Activated CD8-positive, alpha-beta T cell treated with anti-CD3 and anti-CD28 coated beads for 36 hours (primary cell): ENCODE measurements at places on chromosomes 2 and 18. TPM values are rescaled to one million over a fixed set of nuclear protein-coding genes. Genes with fewer than 3 reads are reported as not detected.

- DNase-seq = no peak
These were observed 303.4 kb downstream of the ALK start for GRCh38 chr2:29618024-29618423.

- DNase-seq = no peak
These were observed 38.4 kb upstream of the ACKR3 start for GRCh38 chr2:236531195-236531594.

GRCh38 chr18:3451989-3452749 is 2.2 kb downstream of the TGIF1 start:
- peak; percentile 52 for DNase-seq

DNA sequence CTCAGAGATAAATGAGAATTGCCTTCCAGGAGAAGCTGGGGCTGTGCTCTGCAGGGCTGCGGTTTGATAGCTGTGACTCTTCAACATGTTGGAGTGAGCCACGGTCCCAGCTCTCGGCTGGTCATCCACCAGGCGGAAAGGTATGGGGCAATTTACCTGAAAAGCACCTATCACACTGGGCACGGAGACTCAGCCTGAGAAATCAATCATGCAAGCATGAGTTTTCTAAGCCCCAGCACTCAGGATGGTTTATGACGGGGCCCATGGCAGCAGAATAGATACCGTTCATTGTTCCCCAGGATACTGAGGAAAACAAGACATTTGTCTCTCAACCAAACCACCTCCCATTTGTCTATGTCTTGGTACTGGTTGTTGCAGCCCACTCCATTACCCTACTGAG is 83.9 kb downstream of the LOXHD1 start:
- DNase-seq = no peak

DNA sequence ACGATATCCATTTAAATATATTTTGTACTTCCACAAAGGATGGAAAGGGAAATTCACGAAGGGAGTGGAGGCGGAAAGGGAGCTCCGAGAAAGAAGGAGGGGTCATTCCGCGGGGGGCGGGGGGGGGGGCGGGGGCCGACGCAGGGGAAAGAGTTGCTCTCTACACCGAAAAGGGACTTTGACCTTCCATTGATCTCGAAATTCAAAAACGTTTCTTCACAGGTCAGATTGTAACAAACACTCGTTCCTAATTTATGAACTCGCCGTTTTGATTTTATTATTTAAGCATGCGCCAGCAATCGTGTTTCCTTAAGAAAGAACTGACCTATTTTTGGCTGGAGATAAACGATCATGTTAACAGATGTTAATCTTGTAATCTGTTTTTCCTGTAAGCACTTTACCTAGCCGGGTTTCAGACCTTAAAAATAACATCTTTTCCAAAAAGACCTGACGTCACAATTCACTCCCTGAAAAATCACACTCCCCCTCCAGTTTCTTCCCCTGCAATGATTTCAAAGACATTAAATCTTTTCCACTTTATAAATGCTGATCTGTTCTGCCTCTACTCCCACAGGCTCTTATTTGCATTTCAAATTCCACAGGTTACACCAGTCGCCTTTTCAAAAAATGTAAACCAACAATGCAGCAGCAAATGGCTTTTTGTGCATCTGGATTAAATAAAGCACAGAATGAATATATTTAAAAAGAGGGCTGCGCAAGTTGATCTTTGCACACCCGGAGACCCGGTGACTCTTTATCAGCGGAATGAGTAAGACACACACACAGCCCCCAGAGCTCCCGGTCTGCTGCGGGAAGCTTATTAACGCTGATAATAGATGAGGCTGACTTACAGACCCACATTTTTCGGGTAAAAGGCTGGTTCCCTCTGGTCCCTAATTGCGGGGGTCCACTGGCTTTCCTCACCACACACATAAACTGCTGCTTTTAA is 1.6 kb downstream of the ZNF516 start:
- peak; percentile 53 for DNase-seq

- no peak for DNase-seq
These were observed 234.7 kb downstream of the ATAD2B start for GRCh38 chr2:23692263-23692662.

DNA sequence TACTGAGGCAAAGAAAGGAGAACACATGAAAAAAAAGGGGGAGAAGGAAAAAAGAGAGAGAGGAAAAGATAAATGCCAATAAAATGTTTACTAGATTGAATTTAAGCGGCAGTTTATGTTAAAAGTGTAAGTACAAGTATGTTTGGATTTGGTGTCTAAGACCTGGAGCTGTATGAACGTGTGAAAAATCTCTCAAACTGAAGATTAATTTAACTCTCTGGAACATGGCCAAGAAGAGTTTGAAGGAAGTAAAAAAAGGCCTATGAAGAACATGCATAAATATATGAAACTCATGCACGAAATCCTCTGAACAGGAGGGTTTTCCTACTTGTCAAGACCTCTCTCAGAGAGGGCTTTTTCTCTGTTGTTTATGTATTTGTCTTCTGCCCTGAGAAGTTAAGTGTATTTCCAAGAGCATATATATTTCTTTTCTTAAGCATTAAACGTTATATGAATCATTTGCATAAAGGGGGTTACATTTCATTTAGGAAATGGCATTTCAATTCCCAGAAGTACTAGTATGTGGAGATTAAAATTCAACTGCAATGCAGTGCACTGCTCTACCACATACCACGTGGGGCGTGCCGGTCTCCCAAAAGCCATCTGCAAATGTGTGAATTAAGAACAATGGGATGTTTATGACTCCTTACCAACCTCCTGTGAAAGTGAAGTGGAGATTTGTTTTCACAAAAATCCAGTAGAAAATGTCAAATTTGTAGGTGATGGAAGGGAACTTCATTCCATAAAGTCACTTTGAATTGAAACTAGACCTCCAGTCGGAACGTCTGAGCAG is 281.1 kb upstream of the TRIB2 start:
- no peak for DNase-seq

- DNase-seq = no peak
These were observed 44.8 kb upstream of the BCL11A start for GRCh38 chr2:60598271-60598670.

DNA sequence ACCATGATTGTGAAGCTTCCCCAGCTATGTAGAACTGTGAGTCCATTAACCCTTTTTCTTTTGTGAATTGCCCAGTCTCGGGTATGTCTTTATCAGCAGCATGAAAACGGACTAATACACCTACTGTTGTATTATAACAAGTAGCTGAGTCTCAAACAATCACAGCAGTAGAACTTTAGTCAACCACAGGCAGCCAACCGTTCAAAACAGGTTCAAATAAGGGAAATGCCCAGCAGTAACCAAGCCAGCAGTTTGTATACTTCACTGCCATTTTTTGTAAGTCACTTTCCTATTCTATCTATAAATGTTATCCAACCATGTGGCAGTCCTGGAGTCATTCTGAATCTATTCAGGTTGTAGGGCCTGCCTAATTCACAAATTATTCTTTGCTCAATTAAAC is 1560.6 kb upstream of the SLC39A10 start:
- DNase-seq = no peak

- DNase-seq = no peak
These were observed 87.9 kb downstream of the INHBB start for GRCh38 chr2:120433816-120434290.

DNA sequence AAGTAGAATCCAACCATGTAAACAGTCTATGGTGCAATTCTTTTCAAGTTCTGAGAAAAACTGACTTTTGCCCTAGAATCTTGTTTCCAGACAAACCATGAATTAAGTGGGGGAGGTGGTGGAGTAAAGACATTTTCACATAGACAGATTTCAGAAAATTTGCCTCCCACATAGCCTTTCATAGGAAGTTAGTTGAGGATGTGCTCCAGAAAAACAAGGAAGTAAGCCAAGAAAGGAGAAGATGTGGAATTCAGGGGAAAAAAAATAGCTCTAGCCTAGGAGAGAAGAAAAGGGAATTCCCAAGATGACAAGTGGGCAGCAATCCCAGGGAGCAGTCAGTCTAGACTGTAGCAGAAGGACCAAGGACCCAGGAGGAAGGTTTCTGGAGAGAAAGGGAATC is 17.4 kb downstream of the RUFY4 start:
- no peak for DNase-seq

GRCh38 chr18:8003878-8004675 is 437.0 kb downstream of the PTPRM start:
- no peak for DNase-seq

DNA sequence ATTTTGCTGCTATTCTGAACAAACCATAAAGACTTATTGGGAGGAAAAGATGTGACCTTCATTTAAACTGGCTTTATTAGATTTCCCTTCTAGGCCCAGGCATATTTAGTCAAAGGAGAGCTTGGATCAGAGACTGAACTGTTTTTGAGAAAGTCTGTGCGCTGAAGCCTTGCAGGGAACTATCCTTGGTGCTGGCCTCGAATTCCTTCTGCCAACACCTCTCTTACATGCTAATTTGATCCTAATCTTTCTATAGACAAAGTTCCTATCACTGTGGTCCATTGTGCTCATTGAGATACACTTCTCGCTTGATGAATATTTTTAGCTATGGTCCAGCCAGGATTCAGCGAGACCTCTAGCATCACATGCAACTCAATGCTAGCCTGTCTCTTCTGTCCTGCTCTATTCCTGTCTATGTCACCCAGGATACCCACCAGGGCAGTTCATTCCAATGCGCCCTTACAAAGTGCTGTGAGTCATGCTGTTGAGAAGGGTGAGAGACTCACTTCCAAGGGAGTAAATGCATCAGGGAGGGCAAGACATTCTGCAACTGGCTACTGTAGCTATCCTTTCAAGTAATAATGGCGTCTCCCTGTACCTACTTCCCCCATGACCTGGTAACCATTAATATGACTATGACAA is 356.7 kb upstream of the LYPD1 start:
- no peak for DNase-seq

DNA sequence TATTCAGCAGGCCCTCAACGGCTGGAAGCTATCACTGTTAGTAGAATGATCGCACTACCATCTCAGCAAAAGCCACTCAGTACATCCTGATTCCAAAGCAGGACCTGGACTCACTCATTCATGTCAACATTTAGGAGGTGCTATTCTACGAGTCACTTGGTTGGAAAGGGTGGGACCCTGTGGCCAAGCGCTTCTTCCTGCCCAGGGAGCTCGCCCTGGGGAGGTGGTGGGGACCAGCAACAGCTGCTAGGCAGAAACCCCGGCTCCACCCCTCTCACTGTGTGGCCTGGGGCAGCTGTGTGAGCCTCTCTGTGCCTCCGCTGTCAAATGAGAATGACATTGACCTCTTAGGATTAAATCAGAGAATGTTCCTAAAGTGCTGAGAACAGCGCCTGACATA is 231.4 kb downstream of the EIPR1 start:
- DNase-seq = no peak

DNA sequence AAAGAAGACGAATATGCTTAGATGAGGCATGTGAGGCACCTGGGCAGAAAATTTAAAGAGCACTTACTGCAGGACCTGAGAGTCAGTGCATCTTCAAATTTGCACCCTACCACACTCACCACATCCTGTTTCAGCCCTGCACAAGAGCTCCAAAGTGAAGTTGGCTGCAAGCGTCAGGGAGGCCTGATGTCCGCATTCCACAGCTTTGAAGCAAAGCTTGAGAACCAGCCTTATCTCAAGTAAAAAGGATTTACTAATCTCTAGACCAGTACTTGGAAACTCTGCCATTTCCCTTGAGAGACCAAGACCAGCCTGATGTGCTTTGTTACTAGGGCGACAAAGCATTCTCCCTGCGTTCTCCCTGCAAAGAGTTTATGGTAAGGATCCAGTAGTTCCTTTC is 3.4 kb upstream of the ASNSD1 start:
- peak; percentile 81 for DNase-seq

DNA sequence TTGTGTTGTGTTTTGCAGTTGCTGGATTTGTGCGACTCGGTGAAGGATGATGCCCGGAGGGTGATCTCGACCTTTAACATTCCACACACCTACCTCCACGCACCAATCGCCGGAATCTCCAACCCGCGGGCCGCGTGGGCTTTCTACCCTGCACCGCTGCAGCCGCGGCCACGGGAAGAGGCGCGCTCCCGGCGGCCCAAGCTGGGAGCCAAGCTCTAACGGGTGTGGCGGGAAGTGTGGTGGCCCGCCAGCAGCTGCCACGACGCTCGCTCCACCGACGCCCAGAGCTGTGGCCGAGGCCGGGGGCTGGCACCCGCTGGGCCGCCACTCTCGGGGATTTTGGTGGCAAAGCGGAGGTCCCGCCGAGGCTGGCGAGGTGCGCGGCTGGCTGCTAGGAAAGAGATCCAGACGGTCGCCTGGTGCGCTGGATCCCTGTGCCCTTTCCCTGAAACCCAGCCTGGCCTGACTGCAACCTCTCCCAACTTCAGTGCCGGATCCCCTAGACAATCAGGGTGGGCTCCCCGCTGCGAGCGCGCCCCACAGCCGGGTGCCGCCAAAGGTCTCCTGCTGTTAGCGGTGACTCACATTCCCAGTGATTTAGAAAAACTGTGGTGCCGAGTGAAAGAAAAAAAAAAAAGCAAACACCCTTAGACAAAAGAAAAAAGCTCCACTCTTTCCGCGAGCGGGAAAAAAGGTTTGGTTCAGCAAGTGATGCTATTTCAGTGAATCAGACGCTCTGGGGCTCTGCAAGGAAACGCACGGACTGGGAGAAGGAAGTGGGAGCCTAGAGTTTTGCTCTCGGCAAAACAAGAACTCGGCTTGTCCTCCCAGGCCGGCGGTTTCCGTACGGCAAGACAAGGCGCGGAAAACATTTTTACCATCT is 2.9 kb upstream of the BCL2L11 start:
- DNase-seq = peak; percentile 44

DNA sequence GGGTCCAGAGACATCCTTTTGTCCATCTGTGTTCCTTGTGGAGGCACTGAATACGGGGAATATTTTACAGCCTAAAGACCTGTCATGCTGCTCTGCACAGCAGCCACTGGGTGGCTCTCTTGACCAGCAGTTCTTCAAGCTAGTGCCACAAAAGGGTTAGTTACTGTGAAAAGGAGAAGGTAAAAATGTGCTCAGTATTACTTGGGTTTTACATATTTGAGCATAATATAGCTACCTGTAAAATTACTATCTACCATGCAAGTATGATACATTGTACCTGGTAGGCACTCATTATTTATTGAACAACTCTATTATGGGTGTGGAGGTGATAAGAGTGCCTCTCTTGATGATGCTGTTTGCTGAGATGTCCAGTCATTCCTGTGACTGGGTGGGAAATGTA is 23.6 kb downstream of the FZD5 start:
- peak; percentile 44 for DNase-seq

IRS1 gene
- 3.5 TPM for total RNA-seq

NAT8 gene
- not detected for total RNA-seq

ANKRD30B gene
- total RNA-seq = not detected

SLC4A5 gene
- total RNA-seq = 2.0 TPM

NXPH2 gene
- total RNA-seq = not detected

PRKCE gene
- 11.5 TPM for total RNA-seq

CYP20A1 gene
- 14.3 TPM for total RNA-seq
